ENCODE measurements at places on chromosomes 6 and 20.

GRCh38 chr6:114714836-114715507 lies 372.1 kb upstream of the HS3ST5 start:
- no peak for DNase-seq

GRCh38 chr6:132362442-132363185 lies 38.7 kb downstream of the MOXD1 start:
- no peak for DNase-seq

DNA sequence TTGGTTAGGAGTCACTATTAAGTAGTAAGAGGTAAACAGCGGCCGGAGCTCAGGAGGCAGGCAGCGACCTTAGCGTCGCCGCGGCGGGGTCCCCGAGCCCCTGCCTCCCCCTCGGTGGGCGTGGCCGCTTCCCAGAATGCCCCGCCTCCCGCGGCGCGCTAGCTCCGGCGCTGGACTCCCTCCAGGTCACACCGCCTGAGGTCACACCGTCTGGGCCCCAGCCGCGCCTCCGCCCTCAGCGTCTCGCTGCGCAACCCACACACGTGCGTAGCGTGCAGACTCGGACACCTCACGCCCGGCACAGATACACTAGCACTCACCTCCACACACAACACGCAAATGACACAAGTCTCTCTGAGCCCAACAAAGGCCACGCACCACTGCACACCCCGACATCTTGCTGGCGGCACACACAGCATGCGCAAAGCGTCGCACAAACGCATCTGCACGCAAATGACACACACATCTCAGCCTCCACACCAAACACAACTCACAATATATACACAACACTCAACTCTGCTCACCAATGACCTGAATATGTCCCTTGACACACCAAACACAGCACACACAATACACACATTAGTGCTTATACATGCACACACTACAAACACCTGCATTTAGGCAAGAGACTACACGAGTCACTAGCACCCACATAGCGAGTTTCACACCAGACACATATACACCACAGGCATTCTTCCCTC lies 17.6 kb upstream of the CDKN1A start:
- DNase-seq = no peak

DNA sequence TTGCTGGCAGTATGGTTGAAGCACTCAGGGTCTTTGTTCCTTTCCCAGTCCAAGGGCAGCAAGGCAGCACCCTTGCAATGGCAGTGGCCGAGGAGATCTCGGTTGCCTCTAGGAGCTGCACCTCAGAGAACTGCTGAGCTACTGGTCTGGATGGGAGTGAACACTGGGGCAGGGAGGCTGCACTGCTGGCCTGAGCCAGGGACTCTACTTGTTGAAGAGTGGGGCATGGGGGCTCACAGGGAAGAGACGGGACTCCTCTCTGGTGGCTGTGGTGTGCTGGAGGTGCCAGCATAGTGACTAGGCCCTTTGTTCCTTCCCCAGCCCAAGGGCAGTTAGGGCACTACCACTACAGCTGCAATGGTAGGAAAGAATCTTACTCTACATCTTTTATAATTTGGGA lies 203.0 kb downstream of the ZDHHC14 start:
- no peak for DNase-seq

GRCh38 chr20:31949877-31950646 lies 1.8 kb downstream of the PDRG1 start:
- no peak for DNase-seq

GRCh38 chr6:129644567-129645015 lies 65.4 kb downstream of the ARHGAP18 start:
- DNase-seq = no peak

DNA sequence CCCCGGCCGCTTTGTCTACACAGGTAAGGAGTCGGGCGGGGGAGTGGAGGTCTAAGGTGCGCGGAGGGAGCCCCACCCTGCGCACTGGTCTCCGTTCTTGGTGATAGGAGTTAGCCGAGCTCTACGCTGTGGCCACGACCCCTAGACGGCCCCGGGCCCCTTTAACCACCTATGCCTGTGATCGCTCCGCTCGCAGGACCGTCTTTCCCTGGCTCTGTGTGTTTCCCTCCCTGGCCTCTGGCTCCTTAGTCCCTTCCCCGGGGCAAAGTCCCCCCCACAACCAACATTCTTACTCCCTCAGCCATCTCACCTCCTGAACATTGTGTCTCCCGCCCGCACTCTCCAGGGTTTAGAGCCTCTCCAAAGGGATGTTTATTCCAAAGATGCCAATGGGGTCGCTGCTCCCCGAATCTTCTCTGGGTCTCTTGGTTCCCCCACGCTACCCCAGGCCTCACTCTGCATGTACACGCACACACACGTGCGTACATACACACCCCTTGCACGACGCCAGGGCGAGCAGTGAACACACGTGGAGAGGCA lies 50.4 kb downstream of the CPXM1 start:
- no peak for DNase-seq

GRCh38 chr20:37734228-37734985 lies 40.6 kb downstream of the CTNNBL1 start:
- DNase-seq = no peak

GRCh38 chr6:110353457-110354001 lies 4.6 kb downstream of the METTL24 start:
- DNase-seq = no peak

GRCh38 chr6:142280265-142280664 lies 21.5 kb upstream of the ADGRG6 start:
- DNase-seq = no peak

GRCh38 chr6:127786109-127786508 lies 114.7 kb downstream of the THEMIS start:
- no peak for DNase-seq

GRCh38 chr20:15494851-15495250 lies 1078.4 kb downstream of the KIF16B start:
- DNase-seq = no peak

DNA sequence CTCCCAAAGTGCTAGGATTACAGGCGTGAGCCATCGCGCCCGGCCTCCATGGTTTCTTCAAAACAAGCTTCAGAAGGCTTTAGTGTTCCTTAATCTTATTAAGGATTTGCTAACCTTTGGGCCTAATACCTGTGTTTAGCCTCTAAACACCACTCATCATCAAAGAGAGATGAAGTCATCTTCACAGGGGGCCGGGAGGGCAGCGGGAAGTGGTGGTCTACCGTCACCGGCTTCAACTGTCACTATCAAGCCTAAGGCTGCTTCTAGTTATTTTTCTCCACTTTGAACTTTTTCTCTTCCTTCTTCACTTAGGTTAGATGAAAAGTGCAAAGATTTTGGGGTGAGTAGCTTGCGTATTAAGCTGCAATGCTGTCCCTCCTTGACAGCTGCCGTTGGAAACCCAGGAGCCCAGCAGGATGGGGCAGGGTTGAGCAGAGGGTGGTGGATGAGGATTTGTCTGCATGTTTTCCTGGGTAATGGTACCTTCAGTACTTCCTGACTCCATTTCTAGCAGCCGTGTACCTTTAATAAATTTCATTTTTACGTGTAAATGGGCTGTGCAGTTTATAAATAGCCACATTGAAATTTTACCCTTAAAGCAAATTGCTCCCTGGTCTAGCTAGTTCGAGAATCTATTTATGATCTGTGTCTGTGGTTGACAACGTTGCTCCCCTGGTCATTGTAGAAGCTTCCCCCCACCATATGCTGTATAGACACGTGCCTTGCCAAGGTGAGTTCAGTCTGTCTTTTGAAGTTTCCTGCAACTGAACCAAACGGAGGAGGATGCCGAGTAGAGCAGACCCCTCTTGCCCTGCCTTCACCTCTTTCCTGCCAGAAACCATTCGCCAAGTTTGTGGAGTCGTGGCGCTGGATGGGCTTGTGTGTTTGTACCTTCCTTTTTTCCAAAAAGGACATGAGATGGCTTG lies 64.8 kb downstream of the SYNJ2 start:
- DNase-seq = no peak

GRCh38 chr20:50392138-50392866 lies 117.9 kb upstream of the PTPN1 start:
- peak; percentile 19 for DNase-seq

DNA sequence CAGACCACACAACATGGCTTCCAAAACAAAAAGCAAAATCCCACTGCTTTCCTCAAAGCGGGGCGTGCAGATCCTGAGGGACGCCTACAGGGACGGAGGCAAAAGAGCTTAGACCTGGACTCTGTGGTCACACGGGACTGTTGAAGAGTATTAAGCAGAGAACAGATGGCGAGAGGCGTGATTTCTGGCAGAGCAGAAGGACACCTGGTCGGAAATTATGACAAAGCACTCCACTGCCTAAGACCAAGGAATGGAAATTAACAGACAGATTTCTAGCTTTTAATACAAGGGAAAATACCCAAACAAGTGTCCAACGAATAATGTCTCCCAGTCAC lies 15.4 kb downstream of the CST7 start:
- DNase-seq = no peak

DNA sequence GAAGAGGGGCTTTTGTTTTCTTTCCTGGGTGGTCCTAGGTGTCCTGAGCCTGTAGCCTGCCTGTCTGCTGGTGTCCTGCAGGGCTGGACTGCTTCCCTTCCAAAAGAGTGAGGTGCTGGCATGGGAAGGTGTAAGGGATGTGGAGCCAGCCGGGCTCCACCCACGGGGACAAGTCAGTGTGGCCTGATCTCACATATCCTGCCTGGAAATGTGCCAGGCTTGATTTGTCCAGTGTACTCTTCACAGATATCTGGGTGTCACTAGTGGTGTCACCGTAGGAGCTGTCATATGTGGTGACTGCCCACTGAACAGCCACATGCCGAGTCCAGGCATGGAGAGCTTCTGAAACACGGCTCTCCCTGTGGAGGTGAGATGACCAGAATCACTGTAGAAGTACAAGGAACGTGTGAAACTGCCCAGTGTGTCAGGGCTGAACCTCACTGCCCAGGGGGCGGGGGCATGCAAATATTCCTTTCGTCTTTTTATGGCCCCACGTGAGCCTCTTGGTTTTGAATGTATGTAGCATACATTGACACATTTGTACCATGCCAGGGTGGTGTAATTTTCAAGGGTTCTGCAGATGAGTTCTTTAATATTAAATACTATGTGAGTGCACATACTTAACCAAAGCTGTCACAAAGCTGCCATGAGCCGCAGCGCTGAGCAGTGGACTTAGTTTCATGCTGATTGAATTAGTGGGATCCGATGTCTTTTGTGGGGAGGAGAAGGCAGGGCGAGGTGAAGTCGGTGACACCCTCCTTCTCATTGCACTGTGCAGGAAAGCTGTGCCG lies 55.8 kb downstream of the CDH4 start:
- no peak for DNase-seq

GRCh38 chr6:8085053-8085511 lies 17.3 kb downstream of the EEF1E1 start:
- DNase-seq = peak; percentile 14

GRCh38 chr20:41273445-41273844 lies 44.1 kb downstream of the ZHX3 start:
- no peak for DNase-seq

DNA sequence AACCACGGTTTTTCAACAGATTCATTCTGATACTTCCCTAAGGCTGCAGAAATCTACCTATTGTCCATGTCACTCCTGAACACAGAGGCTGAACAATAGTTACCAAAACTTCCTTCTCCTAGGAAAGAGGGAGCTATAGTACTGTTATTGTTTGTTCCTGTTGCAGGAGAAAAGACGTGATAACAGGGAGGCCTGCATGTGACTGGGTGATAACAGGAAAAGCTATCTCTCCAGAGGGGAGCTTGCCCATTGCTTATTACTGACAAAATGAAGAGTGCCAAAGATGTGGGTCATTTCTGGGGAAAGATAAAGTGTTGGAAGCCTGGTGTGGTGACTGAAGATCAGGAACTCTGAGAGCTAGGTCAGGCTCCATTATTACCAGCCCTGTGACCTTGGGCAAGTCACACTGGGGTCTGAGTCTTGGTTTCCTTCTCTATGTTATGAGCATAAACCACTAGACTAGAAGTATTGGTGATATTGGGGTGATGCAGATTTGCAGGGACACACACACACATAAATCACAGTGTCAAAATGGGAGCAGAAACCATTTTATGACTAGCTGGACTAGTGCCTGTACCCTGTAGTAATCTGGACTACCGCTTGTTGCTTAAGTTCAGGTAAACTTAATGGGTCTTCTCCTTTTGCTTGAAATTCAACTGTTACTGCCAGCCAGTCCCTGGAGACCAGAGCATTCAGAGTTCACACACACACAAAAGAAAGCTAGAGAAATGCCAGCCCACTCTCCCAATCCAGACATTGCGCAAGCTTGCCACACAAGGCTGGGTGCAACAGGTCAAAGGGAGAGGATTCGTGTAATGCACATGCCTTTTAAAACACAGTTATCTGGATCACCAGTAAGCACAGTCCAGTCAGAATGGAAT lies 136.0 kb upstream of the CNR1 start:
- DNase-seq = no peak

DNA sequence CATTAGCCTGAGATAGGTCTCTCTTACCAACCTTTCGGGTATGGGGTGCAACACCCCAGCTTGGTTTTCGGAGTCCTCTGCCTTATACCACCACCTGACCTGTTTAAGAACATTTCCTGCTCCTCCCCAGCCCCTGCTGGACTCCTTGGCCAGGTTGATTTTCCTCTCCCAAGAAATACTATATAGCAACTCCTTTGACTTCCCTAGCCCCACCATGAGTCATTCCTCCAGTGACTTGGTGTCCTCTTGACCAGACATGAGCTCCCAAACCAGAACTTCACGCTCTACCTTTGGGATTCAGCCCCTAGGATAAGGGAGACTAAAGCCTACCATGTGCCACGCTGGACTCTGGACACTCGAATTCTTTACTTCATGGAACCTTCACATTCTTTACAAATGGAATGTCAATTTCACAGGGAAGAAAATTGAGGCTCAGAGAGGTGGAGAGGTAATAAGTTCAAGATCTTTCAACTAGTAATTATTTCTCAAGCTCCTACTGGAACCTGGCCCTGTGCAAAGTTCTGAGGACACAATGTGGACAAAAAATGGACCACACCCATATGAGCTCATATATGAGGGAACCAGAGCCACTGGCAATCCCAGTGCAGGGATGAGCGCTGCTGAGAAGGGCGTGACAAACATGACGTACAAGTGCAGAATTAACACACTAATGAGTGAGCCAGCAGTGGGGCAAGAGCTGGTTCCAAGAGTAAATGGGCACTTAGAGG lies 48.2 kb downstream of the SIRPA start:
- no peak for DNase-seq

All from NK-92 treated with Interleukin-12 subunit alpha and Interleukin-12 subunit beta, amount 100 ng/mL, for 24 hours (cell line).